ENCODE measurements at places on chromosomes 6 and 20.

DNA sequence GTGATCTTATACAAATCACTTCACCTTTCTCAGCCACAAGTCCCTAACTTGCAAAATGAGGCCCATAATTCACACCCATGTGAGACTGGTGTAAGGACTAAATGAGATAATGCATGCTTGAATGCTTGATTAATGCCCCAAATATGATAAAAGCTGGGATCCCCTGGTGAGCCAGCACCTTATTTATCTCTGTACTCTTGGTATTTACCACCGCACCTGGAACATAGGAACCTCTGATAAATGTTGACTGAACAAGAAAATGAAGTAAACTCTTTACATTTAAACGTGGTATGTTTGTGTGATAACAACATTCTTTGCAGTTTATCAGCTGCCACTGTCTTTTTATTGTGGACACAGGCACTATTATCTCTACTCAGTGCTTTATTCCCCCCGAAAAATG, 2.5 kb upstream of the APOBEC2 start:
- no peak for DNase-seq

- no peak for DNase-seq
Observed at GRCh38 chr20:35395728-35396127, 16.0 kb downstream of the UQCC1 start.

DNA sequence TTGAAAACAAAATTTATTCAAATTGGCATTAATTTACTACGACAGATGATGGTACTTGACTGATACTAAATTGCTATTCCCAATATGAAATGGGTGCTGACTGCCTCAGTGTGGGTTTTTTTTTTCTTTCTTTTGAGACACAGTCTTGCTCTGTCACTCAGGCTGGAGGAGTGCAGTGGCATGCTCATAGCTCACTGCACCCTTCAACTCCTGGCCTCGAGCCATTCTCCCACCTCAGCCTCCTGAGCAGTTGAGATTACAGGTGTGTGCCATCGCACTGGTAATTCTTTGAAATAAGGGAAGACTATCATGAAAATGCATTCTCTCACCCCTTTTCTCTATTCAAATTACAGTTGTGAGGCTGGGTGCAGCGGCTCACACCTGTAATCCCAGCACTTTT, 22.5 kb downstream of the PDSS2 start:
- DNase-seq: no peak

DNA sequence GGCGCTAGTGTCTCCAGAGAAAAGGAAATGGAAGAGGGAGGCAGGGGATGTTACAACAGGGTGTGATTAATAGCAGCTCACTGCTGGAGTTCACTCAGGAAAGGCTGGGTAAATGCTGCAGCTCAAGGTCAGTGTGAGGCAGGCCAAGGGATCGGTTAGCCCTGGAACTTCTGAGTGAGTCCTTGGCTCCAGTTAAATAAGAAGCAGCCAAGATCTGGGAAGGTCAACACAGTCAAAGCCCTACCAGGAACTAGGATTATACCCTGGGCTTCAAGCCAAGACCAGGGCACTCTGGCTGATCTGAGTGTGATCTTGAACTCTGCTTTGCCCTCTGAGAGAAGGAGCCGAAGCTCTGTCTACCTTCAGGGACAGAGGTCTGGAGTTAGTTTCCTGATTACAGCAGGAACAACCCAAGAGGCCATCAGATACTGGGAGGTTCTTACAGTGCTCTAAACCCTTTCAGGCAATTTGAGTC, 44.3 kb downstream of the TPD52L1 start:
- DNase-seq: no peak

- DNase-seq: no peak
Observed at GRCh38 chr6:161444464-161444863, 170.6 kb upstream of the AGPAT4 start.

GRCh38 chr6:140071601-140072062, 697.2 kb upstream of the CITED2 start:
- DNase-seq: no peak

DNA sequence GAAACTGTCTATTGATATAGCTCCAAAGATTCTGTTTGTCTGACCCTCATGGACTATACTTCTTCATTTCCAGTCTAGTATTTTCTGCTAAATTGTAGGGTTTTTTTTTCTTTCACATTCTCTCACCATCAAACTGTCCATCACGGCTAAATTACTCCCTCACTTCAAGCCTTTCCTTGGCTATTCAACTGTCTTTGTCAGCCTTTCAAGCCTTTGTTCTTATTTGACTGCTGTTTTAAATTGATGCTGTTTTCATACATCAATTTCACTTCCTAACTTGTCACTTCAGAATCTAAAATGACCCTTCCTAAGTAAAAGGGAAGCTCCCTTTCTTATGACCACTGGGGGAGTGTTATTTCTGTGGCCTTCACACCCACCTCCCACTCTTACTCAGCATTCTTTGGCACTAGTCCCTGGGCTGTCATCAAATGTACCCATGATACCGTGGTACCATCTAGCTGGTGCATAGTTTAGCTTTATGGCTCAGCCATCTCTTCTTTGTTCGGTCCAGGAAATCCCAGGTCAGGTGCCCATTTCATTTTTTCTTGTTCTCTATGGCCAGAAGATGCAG, 8.6 kb downstream of the GJA1 start:
- no peak for DNase-seq

DNA sequence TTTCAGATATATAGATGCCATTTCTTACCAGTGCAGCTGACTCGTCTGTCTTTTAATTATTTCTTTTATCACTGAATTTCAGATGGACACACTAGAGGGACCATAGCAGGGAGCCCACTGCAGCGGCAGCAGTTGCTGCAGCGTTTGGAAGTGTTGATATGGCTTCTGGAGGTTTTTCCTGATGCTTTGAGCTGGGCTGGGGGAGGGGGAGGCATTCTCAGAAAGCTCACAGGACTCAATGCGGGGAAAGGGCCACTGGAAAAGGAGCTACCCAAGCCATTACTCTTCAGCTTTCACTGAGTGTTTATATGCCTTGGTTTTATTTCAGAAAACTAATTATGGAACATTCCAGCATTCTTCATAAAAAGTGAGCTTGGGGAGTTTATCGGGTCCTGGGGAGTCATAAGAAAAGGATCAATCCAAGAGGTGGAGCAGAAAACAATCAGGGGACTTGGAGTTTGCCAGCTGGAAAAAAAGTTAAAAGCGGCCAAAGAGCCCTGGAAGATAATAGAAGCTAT, 740.4 kb upstream of the FLRT3 start:
- DNase-seq: no peak

GRCh38 chr6:84926189-84927155, 162.1 kb upstream of the TBX18 start:
- no peak for DNase-seq

- no peak for DNase-seq
Observed at GRCh38 chr6:108441141-108441540, 119.6 kb upstream of the FOXO3 start.
